ENCODE measurements at places on chromosomes 2 and 18. TPM values are rescaled to one million over a fixed set of nuclear protein-coding genes. Genes with fewer than 3 reads are reported as not detected.

DNA sequence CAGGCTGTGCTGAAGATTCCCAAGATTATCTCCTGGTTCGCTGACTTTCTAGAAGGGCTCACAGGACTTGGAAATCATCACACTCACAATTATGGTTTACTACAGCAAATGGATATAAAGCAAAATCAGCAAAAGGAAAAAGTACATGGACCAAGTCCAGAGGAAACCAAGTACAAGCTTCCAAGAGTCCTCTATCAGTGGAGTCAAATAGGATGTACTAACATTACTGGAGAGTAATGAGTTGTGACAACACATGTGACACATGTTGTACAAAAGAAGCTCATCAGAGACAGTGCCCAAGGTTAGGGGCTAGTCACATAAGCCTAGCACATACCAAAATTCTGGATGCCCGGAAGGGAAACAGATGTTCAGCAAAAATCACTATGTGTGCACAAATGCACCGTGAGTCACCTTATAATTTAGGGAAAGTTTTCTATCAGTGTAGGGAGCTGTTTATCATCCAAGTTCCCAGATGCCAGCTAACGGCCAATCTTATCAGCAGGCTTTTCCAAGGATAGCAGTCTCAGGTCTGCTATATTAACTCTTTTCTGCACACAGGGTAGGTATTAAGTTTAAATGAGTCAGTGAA, 9.5 kb downstream of the TMEM237 start:
- DNase-seq = no peak

DNA sequence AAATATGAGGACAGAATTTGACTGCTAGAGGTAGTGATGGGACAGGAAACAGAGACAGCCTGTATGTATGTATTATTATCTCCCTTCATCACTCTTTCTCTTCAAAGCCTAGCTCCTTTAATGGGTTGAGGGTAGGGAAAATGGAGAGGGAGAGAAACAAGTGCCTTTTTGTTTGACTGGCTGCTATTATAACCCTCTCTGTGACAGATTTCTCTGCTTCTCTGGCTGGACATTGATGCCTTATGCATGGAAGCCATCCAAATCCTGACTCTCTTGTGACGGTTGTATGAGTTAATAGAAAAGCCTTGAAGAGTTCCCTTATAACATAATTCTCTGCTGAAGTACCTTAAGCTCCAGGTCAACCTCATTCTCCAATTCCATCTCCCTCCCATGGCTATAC, 118.5 kb upstream of the COL5A2 start:
- no peak for DNase-seq

DNA sequence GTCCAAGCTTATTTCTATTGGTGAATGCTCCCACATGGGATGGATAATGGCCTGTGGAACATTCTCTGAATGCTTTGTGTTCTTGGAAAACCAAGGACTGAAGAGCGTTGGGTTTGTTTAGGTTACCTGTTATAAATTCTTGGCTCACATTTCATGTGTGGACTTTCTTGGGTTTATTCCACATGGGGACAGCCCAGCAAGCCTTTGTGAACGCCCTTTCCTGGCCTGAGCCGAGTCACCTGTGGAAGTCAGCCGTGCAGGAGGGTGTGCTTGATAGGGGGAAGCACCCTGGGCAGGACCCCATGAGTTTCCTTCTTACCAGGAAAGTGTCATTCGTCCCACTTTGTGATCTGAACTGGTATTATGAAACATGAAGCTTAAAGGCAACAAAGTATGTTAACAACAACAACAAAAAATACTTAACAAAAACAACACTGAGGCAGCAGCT, 4.1 kb downstream of the RAB31 start:
- DNase-seq = no peak

Gene COL4A4
- total RNA-seq = 7.0 TPM

DNA sequence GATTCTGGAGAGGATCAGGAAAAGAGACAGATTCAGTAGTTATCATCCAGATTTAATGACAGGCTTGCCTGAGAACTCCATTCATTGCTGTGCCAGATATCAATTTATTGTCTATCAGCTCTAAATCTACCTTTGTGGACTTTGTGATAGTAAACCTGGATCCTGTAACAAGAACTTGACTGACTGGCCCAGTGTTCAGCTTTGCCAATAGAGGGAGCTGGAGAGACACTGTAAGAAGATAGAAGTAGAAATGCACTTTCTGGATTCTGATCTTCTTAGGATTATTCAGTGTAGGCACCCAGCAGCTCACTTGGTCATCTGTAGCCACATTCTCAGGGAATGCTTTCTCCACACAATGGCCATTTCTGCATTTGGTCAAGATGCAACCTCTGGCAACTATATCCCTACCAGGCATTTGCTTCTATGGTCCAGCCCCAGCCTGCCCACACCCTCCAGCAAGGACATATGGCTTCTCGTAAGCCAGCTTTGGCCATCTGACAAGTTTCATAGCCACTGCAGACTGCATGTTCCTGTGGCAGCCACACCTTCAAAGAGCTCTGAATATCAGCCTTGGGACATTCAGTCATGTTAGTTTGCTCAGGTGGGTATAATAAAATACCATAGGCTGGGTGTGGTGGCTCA, 6.1 kb upstream of the SERPINB8 start:
- DNase-seq = peak; percentile 50

Gene MTCL1
- total RNA-seq = 170 TPM

Gene MAP2
- 0.10 TPM for total RNA-seq

Gene UGT1A8
- not detected for total RNA-seq

Gene PAX3
- not detected for total RNA-seq

GRCh38 chr2:99442837-99443236, 47.0 kb downstream of the REV1 start:
- no peak for DNase-seq

- no peak for DNase-seq
Observed at GRCh38 chr18:36808681-36809080, 20.1 kb downstream of the TPGS2 start.

Gene TRPM8
- total RNA-seq = not detected

Gene IL36A
- not detected for total RNA-seq

DNA sequence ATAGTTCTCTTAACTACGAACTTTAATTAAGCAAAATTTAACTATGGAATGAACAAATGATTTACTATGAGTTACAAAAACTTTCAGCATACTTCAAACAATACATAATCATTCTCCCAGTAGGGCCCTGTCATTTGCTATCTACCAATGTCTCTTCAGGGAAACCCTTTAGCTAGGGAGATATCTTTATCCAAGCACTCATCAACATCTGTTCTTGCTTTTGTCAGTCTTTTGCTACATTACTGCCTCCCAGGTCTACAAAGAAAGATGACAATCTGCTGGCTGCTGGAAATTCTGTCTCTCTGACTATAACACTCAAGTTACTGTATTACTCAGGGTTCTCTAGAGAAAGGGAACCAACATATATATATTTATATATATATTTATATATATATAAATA, 1626.3 kb upstream of the CELF4 start:
- DNase-seq = no peak

DNA sequence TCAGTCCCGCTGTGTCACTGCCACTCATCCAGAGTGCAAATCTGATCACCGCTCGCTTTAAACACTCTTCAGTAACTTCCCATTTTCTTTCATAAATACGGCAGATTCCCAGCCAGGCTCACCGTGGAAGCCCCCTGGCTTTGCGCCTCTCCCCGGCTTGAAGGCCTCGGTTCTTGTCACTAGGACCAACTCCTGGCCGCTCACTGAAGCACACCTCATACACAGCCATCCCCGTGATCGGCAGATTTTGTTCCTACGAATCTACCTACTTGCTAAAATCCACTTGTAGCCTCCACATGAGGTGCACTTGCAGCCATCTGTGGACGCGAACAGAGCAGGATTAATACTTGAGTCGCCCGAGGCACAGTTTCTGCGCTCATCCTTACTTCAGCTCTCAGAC, 462.4 kb upstream of the MYT1L start:
- no peak for DNase-seq

DNA sequence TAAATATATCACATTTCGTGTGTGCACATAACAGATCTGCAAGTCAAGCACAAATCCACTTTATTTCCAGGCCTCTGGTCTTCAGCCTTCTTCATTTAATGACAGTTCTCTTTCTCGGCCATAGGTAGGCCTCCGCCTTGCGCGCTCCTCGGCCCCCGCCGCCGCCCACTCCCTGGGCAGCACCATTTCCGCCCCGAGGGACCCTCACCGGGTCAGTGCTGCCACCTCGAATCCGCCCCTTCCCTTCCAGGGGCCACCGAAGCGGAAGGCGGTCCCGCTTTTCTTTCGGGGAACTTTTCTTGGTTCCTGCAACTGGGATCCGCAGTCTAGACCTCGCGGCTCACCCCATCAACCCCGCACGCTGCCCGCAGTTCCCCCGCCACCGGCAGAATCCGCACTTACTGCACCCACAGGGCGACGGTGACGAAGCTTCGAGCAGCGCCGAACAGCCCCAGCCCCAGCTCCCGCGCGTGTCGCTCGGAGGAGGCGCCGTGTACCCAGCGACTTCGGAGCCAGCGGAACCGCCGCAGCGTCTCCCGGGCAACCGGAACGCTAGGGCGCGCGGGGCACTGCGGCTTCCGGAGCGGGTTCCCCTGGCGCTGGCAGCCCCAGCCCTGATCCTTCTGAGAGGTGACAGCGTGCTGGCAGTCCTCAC, at the start of gene CDKL4:
CDKL4 (minus strand) TSS at position 502 of the 655 bp plus-strand sequence.
- DNase-seq = no peak

- no peak for DNase-seq
Observed at GRCh38 chr18:10085876-10086275, 172.1 kb downstream of the VAPA start.

Gene OST4
- 253 TPM for total RNA-seq

DNA sequence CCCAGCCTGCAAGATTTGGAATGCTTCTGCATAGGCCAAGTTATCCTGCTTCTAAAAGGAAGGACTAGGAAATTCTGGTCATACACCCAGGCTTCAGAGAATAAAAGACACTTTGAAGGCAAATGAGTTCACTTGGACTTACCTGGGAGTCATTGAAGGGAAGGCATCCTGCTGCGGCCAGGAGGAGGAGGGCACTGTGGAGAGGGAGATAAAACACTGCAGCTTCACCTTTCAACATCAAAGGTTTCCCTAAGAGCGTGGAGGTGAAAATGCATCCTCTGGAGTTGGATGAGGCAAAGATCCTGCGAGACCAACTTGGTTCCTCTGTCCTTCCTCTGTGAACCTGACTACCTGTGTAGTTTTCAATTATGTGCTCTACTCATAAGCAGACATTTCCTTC, 79.5 kb upstream of the RIOK3 start:
- no peak for DNase-seq

GRCh38 chr2:98749066-98749450, 18.1 kb upstream of the MGAT4A start:
- peak; percentile 24 for DNase-seq

GRCh38 chr2:144130551-144130950, 389.4 kb downstream of the ZEB2 start:
- DNase-seq = no peak

- DNase-seq = no peak
Observed at GRCh38 chr18:58770601-58771000, 94.1 kb upstream of the ZNF532 start.

Gene IL36RN
- not detected for total RNA-seq

DNA sequence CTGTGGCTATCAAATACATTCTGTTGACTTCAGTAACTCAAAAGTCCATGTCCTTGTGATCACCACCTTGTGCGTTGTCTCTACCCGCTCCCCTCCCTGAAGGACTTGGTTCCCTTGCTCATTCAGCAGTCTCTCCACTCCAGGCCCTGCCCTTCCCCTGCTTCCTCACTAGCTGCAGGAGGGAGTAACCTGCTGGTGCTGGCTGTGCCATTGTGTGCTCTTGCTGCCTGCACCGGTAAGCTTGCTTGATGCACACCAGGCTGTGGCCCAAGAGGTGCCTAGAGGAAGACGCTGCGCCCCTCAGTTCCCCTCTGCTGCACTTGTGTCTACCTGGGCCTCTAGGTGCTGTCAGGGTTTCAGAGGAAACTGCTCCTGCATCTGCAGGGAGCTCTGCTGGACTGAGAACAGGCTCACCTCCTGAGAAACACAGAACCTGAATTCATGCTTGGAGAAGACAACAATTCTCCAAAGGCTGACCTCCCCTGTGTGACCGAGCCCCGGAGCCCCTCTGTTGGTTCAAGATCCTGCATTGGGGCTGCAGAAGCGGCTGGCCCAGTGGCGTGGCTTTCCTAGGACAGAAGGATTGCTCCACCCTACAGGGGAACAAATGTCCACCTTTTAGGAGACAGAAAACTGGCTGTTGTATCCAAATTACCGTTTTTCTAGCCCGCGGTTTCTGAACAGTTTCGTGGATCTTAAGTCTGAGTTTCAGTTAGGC, 33.6 kb downstream of the PTPRM start:
- no peak for DNase-seq

GRCh38 chr2:202127687-202128331, 54.8 kb downstream of the KIAA2012 start:
- no peak for DNase-seq

DNA sequence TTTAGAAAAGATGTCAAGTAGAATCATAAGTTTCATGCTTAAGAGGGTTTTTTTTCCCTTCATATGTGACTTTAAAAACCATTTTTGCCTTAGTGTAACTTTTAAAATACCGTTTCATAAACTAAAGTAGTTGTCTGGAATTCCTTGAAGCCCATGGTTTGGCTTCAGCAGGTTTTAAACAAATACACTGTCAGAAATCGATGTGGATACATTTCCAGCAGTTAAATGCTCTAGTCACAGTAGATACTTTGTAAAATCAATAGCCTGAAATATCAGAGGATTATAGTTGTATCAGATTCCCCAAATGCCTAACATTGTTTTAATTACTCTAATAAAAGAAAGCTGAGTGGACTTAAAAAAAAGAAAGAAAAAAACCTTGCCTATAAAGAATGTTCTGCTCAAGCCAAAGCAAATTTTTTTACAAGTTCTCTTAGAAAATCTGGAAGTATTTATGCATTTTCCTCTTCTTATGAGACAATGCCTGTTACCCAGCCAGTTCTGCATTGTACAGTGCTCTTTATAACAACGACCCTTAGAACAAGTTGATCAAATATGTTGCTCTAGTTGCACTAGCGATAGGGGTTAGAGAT, 260.5 kb downstream of the LTBP1 start:
- no peak for DNase-seq

GRCh38 chr2:190283783-190284182, 35.8 kb downstream of the HIBCH start:
- DNase-seq = no peak

Gene MARCO
- not detected for total RNA-seq

DNA sequence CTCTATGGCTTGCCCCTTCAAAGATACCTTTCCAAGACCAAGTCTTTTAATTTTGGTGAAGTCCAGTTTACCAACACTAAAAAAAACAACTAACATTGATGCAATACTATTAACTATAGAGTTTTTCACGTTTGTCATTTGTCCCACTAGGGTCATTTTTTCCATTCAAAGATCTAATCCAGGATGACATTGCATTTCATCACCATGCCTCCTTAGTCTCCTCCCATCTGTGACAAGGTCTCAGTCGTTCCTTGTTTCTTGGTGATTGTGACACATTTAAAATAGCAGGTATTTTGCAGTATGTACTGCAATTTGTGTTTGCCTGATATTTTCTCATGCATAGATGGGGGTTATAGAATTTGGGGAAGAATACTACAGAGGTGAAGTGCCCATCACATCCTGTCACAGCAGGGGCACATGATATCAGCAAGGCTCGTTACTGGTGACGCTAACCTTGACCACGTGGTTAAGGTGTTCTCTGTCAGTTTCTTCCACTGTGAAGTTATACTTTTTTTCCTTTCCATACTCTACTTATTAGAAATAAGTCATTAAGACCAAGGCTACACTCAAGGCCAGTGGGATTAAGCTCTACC, 799.2 kb upstream of the RAB6C start:
- DNase-seq = no peak

Gene CD302
- not detected for total RNA-seq

Gene LRP1B
- total RNA-seq = not detected

Gene CTNNA2
- 1.2 TPM for total RNA-seq

Data from OCI-LY7 (cell line).